Activated CD4-positive, alpha-beta memory T cell treated with anti-CD3 and anti-CD28 coated beads, Interleukin-2, amount 10 ng/mL, durations not matched to agents 7 days and 5 days (primary cell): ENCODE measurements at places on chromosomes 3 and 15. TPM values are rescaled to one million over a fixed set of nuclear protein-coding genes. Genes with fewer than 3 reads are reported as not detected.
A peak's percentile ranks its signal among the peaks of the same experiment; 100 is the strongest.

DNA sequence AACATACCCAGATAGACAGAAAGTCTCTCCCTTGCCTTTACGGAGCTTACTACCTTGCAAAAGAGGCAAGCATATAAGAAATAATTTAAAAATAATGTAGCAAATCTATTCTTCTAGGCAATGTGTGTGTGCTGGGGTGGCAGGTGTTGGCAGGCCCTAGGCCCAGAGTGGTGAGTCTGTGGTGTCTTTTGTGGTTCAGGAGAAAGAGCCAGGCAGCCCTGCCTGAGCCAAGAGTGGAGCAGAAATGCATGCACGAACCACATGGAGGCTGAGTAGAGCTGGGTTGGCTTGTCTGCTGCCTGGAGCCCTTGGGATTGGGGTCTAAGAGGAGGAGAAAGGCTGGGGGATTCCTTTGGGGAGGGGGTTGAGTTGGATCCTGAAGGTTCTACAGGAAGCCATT is 70.2 kb upstream of the MYZAP start:
- H3K36me3 ChIP-seq: no peaks in the 10 kb centered on the region
- H3K4me3 ChIP-seq: no peak overlapping the region
- H3K27me3 ChIP-seq: peaks cover 11% of the 10 kb centered on the region

GRCh38 chr3:192130534-192131132 is 596.7 kb downstream of the FGF12 start:
- H3K27ac ChIP-seq: no peak overlapping the region
- no peaks in the 10 kb centered on the region for H3K4me1 ChIP-seq
- no peak overlapping the region for H3K4me3 ChIP-seq
- DNase-seq: no peak
- no peaks in the 10 kb centered on the region for H3K36me3 ChIP-seq

DNA sequence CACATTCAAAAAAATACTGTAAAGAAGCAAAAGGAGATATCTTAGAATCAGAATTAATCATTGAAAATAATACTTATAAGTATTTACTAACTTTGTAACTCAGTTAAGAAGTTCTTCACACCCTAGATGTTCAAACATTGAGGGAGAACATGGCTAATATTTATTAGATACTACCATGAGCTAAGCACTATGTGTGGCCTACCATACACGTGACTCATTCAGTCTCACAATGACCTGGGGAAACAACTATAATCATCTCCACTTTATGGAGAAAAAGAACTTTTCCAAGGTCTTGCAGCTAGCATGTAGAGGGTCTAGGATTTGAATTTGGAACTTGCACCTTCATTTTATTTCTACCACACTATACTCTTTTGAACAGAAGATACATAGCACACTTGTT is 361.9 kb upstream of the CFAP20DC start:
- no peak overlapping the region for H3K27ac ChIP-seq
- no peaks in the 10 kb centered on the region for H3K36me3 ChIP-seq
- H3K4me1 ChIP-seq: peaks cover 16% of the 10 kb centered on the region

GRCh38 chr3:19932422-19932821 is 1.6 kb downstream of the EFHB start:
- DNase-seq: no peak
- no peaks in the 10 kb centered on the region for H3K36me3 ChIP-seq
- H3K27me3 ChIP-seq: peaks cover 21% of the 10 kb centered on the region

- H3K4me3 ChIP-seq: no peak overlapping the region
- H3K4me1 ChIP-seq: peaks cover 2% of the 10 kb centered on the region
Measured at GRCh38 chr3:150150633-150151032, 179.9 kb upstream of the PFN2 start.

- H3K27ac ChIP-seq: peak overlapping the region; percentile 53
- peaks cover 69% of the 10 kb centered on the region for H3K4me1 ChIP-seq
- no peak for DNase-seq
- H3K4me3 ChIP-seq: no peak overlapping the region
- H3K36me3 ChIP-seq: peaks cover 53% of the 10 kb centered on the region
Measured at GRCh38 chr3:50352781-50353180, 2.1 kb downstream of the CYB561D2 start.

Gene ASB14
- not detected for total RNA-seq

Gene AHSG
- not detected for total RNA-seq
